ENCODE measurements at places on chromosomes 3 and 15.
A peak's percentile ranks its signal among the peaks of the same experiment; 100 is the strongest.

- DNase-seq, result peak; percentile 54
These were observed 14.7 kb downstream of the TIMP4 start for GRCh38 chr3:12143949-12144504.

- no peak for DNase-seq
These were observed 166.5 kb upstream of the TMCO5A start for GRCh38 chr15:37767841-37768455.

DNA sequence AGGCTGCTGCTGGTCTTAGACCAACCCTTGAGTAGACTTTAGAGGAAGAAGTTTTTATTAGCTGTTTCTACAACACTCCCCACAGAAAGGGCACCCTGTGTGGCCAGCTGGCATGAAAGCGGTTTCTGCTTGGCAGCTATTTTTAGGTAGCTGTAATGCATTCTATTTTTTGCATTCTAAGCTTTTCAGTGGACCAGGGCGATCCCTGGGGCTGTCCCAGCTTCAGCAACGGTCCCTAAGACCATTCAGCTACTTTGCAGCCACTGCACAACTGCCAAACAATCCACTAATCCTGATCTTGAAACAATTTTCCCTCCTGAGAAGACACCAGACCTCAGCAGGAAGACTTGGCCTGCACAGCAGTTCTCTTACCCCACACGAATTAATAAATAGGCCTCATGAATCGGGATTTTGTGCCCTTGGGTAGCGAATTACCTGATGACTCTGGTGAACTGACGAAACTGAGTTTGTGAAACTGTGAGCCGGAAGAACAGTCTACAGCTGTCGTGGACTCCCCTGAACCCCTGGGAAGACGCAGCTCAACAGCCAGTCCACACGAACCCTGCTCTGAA is 14.6 kb upstream of the TFRC start:
- peak; percentile 53 for DNase-seq

DNA sequence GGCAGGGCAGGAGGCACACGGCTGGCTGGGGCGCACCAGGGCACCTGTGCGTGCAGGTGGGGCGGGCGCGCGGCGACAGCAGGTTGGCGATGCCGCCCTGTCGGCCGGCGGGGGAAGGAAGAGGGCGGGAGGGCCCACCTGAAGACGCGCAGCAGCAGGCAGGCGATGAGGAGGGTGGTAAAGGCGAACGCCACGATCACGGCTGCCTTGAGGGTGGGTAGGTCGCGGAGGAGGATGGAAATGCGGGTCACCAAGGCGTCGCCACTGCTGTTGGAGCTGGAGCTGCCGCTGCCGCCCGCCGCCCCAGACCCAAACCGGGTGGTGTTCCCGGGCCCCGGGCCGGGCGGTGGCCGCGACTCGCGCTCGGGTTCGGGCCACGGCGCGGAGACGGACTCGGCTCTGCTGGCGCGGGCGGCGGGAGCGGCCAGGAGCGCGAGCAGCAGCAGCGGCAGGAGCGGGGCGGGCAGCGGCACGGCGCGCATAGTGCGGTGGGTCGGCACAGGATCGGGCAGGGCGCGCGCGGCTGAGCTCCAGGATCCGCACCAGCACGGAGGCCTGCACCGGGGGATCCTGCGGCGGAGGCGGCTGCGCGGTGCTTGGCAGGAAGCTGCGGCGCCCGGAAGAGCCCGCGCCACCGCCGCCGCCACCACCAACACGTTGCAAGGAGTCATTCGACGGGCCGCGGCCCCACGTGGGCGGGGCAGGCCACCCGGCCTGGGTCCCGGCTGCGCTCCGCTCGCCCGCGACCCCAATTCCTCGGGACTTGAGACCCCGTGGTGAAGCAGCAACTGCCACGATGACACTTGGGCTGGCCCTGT is at the start of gene FAM174B:
Gene FAM174B, minus strand, starts transcription at position 598 of the 818 bp plus-strand sequence.
- DNase-seq, result peak; percentile 21

- DNase-seq, result no peak
These were observed 180.4 kb downstream of the DIPK2A start for GRCh38 chr3:144151983-144152382.

DNA sequence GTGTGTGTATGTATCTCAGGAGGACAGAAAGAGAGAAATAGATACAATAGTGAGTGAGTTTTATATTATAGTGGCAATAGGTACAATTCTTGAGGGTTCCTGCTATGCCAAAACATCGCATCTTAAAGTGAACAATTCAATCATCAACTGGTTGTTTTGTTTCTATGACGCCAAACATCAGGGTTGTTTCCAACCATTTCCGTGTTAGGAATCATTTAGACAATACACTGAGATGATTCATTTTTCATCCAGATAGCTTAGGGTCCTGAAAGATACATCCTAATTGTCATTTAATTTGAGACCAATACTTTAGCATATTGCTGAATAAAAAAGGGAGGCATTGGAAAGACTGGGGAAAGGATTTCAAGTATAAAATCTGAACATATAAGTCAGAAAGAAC is 472.2 kb downstream of the MCTP2 start:
- no peak for DNase-seq

GRCh38 chr3:195921334-195921791 is 13.0 kb upstream of the TNK2 start:
- DNase-seq, result no peak

DNA sequence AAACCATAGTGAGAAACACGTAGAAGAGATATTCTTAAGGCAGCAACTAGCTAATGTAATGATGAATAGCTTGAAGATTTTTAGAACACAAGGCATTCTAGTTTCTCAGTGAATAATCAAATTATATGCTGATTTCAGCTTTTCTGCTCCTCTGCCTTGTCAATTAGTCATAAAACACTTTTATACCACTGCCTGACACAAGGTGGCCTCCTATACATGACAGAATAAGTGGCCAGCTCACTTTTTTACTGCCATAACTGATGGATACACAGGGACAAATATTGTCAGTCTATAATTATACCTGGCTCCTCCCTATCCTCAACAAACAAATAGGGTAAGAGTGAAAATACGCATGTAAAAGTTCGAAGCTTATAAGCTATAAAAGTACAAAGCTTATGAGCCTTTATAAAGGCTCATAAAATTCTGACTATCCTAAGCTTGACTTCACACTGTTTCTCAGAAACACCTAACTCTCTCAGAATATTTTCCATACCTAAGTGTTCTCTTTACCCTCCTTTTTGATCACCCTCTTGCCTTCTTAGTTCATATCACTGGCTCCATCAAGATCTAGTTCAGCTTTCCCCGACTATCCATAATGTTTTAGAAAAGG is 81.6 kb downstream of the HERC1 start:
- no peak for DNase-seq

GRCh38 chr15:101258238-101259144 is 6.6 kb upstream of the CHSY1 start:
- no peak for DNase-seq

GRCh38 chr15:97708252-97708651 is 252.3 kb upstream of the ARRDC4 start:
- no peak for DNase-seq

DNA sequence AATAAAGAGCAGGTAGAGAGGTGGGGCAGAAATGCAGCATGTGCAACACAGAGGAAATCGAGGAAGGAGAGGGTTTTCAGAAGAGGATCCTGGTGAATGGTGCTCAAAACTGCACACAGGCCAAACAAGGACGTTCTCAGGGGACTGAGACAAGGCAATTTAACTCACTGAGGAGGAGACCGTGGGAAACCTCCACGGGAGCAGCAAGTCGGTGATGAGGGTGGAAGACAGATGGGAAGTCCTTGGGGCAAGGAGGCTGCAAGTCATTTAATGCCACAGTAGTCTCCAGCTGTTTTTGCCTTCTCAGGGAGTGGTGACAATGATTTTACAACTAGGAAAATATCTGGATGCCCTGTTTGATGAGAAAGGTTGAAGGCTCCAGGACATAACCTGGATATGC is 11.5 kb upstream of the PDIA5 start:
- DNase-seq, result no peak

DNA sequence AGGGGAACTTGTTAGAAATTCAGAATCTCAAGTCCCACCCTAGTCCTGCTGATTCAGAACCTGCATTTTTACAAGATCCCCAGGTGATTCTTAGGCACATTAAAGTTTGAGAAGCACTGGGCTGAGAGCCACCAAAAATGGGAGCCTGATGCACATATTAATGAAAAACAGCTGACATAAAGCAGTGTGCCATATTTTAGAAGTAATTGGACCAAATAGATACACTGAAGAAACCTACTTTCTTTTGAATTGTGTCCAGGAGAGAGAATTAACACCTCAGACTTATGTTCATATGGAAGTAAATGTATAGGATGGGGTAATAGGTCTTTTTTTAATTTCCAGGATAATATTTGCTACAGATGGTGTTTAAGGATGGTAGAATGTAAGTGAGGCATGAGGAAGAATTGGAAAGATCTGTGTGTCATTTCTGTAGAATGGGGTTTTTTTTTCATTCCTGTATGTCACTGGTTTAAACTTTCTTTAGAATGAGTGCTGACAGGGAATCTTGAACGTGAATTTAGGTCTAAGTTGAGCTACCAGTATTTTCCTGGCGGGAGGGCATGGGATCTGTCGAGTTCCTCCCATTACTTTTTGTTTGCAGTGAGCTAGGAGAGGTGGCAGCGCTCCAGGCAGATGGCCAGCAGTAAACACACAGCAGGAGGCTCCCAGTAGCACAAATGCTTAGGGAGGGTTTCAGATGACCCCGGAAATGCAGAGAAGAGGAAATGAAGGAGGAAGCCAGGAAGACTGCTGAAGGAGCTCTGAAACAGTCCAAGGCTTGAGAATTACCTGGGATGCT is 185.6 kb downstream of the PLCL2 start:
- peak; percentile 48 for DNase-seq

- DNase-seq, result no peak
These were observed 21.2 kb downstream of the CCR8 start for GRCh38 chr3:39350714-39351113.

- no peak for DNase-seq
These were observed 220.6 kb upstream of the SGO1 start for GRCh38 chr3:20406611-20407011.

- DNase-seq, result no peak
These were observed 181.9 kb downstream of the EPHB1 start for GRCh38 chr3:134976948-134977347.

- DNase-seq, result no peak
These were observed 32.4 kb upstream of the LDHAL6B start for GRCh38 chr15:59174151-59174834.

GRCh38 chr3:151347432-151347831 is 18.1 kb upstream of the P2RY13 start:
- no peak for DNase-seq

DNA sequence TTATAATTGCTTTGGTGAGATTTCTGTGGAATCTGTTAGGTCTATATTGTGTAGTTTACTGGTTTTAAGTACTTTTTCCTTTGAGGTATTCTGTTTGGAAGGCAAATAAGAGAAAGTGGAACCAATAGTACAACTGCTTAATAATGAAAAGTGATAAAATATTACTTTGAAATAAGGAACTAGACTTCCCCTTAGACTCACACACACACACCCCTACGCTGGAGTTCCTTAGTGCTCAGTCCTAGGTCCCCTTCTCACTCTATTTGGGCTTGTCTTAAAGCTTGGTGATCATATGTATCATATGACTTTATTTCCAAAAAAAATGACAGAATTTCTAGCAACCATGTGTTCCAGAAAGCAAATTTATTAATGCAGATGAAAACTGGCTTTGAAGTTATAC is 494.0 kb upstream of the TGFBR2 start:
- no peak for DNase-seq

- DNase-seq, result peak; percentile 51
These were observed at the start of gene ZNF660 for GRCh38 chr3:44584646-44585501. Gene ZNF660 (plus strand): TSS chr3:44584964. CDS start chr3:44594194, 9,230 bp downstream.

- DNase-seq, result no peak
These were observed 2.7 kb downstream of the ANKRD28 start for GRCh38 chr3:15794842-15795650.

Measured in heart right ventricle (tissue), 16 donors.